ENCODE measurements at places on chromosomes 13 and 19.

DNA sequence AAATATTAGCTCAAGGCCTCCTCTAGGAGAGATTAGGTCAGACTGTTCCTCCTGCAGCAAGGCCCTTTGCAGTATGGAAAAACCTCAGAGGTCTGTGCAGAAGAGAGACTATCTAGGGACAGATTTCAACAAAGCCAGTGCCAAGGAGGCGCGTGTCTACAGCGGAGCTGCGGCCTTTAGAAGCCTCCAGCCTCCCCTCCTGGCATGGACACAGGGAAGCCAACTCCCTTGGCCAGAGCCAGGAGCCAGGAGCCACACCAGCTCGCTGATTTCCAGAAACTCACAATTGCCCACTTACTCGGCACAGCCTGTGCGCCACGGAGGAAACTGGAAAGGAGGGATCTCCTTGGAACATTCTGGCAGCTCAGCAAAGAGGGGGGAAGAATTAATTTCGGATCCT is 63.4 kb downstream of the INSR start:
- no peak for DNase-seq

- DNase-seq, result no peak
Observed at GRCh38 chr13:54301085-54301484, 1272.5 kb downstream of the OLFM4 start.

DNA sequence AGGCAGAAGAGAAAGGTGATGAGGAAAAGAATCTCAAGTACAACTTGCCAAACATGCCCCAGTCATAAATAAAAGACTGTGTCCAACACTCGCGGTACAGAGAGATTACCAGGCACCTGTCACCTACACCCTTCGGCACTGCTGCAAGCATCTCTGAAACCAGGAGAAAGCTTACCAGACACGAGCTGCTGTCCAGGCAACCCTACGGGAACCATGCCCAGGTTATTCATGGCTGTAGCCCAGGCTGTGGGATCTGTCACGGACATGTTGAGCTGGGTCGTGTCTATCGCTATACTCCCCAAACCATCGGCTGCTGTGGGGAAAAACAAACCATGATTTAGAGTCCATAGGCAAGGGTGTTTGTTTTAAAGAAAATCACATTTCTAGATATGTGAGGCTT is 375.0 kb downstream of the ENOX1 start:
- DNase-seq, result no peak

DNA sequence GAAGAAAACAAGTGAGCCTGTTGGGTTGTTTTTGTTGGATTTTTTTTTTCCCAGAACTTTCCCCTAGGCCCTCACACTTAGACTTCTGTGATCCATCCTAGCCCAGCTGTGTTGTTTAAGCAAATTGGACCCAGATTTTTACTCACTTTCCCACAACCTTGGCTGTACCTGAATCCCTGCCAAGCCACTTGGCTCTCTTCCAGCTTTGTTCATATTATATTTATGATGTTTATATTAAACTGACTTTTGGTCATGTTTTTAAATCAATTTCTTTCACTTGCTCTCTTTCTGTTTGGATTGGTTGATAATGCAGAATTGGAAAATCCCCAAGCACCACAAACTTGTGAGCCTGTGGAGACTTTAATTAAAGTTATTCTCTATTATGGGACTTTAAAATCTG is 16.6 kb downstream of the OLFM4 start:
- no peak for DNase-seq

DNA sequence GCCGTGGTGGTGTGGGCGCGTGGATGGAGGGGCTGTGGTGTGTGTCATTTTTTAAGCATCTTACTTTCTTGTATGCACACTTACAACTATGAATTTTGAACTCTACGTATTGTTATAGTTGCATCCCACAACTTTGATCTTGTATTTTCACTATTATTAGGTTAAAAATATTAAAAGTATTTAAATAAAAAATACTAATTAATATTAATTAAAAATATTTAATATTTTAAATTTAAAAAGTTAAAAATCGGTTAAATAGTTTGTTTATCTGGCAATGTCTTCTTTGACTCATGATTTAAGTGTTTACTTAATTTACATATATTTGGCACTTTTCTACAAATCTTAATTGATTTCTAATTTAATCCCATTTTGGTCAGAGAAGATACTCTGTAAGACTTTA is 17.8 kb upstream of the GJB6 start:
- no peak for DNase-seq

DNA sequence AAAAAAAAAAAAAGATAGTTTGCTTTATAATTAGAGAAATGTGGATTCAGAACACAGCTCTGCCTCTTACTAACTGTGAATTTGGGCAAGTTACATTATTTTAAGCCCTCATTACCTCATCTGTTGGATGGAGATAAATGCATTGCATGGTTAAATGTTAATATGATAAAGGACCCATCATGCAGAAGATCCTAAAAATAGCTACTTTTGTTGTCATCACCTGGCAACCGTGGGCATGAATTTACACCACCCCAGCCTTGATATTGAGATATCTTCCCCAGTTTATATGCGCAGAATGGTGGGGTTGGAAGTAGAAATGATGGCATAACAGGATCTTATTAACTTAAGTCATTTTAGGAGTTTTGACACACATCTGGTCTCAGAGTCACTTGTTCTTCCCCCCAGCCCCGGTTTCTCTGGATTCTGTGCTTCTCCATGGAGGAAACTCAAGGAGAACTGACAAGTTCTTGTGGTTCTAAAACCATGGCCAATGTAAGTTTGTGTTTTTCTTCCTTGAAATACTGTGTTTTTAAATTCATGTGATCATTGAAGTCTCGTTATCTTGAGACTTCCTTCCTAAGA is 8.9 kb downstream of the ZNF546 start:
- DNase-seq, result no peak

GRCh38 chr13:73835138-73835721 is 299.0 kb downstream of the KLF12 start:
- DNase-seq, result no peak

DNA sequence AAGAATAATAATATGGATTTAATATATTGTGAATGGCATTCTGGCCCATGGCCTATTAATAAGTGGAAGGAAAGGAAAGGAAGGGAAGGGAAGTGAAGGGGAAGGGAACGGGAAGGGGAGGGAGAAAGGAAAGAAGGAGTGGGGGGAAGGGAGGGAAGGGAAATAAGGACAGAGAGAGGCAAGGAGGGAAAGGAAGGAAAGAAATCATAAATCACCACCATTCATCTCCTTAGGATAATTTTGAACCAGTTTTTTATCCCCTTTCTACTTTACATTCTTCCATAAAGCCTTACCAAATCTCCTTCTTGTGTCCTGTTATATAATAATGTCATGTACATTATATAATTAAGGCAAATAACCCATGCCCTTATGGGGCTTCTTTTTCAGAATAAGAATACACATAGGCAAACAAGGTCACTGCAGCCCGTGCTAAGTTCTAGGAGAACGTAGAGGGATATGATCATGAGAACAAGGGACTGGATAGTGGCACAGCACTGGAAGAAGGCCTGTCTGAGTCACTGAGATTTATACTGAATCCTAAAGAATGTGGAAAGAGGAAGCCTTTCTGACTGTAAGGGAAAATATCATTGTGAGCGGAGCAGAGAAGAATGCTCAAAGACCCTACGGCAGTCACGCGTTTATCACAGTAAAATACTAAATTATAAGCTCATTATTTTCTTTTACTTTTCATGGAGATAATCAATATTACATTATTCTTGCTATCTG is 444.5 kb upstream of the GPC6 start:
- DNase-seq, result no peak

DNA sequence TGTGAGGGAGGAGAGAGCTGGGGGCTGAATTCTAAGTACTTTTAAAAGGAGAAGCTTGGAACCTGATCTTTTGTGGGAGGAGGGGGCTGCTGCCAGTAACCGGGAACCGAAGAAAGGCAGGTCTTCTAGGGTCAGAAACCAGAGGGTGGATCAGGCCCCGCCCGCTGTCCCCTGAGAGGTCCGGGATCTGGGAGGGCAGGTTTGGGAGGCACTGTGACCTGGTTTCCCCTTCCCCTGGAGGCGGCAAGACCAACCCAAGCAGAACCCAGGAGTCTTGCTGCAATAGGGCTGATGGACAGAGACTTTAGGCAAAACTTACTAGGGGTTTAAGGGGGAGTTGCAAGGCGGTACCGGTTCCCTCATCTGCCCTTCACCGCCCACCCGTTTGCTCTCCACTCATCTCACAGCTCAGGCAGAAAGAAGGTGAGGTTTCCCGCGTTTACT is 707 bp upstream of the KLK8 start:
- DNase-seq, result no peak

DNA sequence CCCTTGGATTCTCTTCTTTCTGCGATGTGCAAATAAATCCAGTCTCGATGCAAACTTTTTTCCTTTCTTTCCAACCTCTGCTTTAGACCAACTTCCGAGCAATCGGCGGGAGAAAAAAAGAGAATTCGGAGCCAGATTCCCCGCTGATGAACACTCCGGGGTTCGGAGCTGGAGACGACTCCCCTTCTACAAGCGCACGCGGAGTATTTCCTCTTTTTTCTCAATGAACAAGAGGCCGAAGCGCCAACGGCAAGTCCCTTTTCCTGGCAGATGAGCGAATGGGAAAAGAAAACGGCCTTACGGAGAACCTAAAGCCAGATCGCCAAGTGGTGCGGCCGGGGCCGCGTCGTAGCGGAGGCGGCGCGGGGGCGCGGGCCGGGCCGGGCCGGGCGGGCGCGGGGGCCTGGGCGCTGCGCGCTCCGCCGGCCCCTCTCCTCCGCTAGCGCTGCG is 250 bp downstream of the SPRY2 start:
- DNase-seq, result no peak

DNA sequence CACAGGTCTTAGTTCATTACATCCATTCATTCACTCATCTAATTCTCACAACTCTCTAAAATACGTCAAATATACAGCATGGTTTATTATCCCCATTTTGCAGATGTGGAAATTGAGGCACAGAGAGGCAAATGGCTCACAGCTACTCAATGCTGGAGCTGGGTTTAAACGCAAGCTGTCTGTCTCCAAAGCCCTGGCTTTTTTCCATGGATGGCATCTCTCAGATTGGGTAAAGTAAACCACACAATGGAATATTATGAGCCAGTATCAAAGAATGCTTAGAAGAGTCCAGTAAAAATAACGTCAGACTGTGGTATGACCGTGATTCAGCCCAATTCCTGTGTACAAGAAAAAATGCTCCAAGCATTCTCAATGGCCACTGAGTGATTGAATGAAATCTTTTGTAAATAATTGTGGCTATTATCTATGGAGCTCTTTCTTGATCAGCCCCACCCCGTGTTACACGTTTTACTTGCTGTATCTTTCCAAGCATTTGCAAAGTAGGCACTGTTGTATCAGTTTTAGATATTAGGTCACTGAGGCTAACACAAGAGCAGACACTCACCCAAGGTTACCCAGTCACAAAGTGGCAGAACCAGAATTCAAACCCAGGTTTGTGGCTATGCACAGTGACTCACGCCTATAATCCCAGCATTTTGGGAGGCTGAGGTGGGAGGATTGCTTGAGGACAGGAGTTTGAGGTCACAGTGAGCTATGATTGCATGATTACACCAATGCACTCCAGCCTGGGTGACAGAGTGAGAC is 5.5 kb upstream of the ACP7 start:
- DNase-seq, result no peak

- no peak for DNase-seq
Observed at GRCh38 chr19:34411216-34411615, 7.0 kb downstream of the PDCD2L start.

DNA sequence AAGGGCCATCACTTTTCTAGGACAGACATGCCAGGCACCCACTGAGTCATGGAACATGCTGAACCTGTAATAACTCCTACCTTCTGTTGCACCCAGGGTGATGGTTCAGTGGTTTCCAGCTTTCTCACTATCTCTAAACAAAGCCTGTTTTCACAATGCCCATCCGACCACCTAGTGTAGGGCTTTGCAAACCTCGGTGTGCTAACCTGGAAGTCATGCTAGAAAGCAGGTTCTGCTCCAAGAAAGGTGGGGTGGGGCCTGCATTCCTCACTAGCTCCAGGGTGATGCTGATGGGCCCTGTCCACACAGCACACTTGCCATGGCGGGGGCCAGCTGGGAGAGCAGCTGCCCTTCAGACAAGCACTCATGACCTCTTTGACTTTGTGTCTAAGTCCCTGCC is 43.4 kb downstream of the COL4A2 start:
- DNase-seq, result no peak

Measured in NCI-H2029 treated with DMSO at 0.1 percent for 48 hours (cell line).